ENCODE measurements at places on chromosomes 13 and 19. TPM values are rescaled to one million over a fixed set of nuclear protein-coding genes. Genes with fewer than 3 reads are reported as not detected.

The EID2B gene
- total RNA-seq, result 1.2 TPM

The ZNF709 gene
- 0.96 TPM for total RNA-seq

The ZNF430 gene
- 14.2 TPM for total RNA-seq

The ZNF560 gene
- total RNA-seq, result 0.72 TPM

The CAMSAP3 gene
- total RNA-seq, result 12.3 TPM

The GAMT gene
- 48.9 TPM for total RNA-seq

The HCST gene
- not detected for total RNA-seq

The SLC17A7 gene
- not detected for total RNA-seq

The MEF2B gene
- 0.21 TPM for total RNA-seq

Measured in tracheal epithelial cell (primary cell).